ENCODE measurements at places on chromosomes 7 and 10.

DNA sequence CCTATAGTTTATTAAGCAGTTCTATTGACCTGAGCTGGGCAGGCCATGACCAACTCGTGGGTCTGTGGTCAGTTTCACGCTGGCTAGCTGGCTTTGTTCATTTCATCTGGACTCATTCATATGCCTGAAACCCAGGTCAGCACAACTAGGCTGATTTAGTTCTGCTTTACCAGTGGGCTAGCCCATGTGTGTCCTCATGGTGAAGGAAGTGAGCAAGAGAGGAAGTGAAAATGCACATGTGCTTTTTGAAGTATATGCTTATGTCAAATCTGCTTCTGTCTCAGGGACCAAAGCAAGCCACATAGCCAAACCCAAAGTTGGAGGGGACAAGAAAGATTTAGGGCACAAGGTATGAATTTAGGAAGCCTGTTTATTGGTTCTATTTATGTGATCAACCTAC, 154.5 kb downstream of the RNF133 start:
- DNase-seq = no peak

DNA sequence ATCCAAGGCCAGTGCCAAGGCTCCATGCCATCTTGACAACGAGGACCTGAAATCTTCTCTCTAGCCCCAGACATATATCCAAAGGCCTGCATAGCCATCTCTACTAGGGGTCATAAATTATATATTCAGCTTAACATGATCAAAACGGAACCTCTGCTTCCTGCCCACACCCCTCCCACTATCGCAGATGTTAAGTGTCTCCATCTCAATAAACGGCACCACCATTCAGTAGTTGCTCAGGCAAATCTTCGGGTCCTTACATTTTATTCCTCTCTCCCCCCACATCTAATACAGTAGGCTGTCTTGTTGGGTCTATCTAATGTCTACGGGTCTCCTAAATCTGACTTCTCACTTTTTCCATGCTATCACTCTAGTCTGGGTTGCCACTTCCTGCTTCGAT, 201.1 kb upstream of the PLXNA4 start:
- no peak for DNase-seq

DNA sequence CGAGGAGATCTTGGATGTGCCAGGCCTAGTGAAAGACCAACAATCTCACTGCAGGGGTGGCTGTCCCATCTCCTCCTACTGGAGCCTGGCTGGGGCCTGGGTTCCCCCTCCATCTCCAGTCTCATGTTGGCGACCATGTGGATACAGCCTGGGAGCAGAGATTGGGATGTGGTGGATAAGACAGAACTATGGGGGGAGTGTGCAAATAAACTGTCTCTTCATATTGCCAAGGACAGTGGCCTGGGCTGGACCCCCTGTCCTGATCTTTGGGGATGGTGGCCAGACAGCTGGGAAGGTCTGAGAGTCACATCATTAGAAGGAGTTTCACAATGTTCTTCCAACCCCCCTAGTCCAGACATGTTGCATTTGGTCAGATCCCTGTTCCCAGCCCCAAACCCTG, 5.8 kb upstream of the MINDY4 start:
- DNase-seq = no peak

- DNase-seq = no peak
Measured at GRCh38 chr7:93810561-93810960, 80.0 kb downstream of the TFPI2 start.

GRCh38 chr7:144820552-144820951, 15.3 kb downstream of the TPK1 start:
- no peak for DNase-seq

GRCh38 chr7:131897016-131897789, 340.8 kb upstream of the PODXL start:
- DNase-seq = no peak

DNA sequence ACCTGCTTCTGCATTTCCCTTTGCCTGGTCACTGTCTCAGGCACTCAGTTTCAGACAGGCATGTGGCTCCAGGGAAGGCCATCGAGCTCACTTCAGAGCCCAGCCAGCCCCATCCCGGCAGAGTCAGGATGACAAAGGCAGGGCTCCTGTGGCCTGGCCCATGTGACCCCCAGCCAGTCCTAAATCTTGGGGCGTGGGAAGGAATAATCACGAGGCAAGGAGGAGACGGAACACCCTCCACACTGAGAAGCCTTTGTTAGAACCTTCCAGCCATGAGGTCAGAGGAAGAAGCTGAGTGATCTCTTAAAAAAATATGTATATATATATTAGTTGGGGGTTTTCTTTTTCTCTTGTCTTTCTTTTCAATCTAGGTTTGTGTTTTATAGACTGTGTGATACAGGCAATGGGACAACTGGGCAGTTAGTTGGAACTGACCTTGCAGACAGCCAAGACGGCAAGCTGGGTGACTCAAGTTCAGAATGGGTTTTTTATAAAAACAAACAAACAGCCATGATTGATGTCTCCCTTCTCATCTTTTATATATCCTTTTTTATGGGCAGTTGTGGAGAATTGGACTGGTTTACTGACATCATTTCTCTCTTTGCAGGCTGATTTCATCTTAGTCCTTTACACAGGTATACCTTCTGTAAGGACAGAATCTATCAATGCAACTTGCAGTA, 60.8 kb downstream of the CHN2 start:
- DNase-seq = no peak

DNA sequence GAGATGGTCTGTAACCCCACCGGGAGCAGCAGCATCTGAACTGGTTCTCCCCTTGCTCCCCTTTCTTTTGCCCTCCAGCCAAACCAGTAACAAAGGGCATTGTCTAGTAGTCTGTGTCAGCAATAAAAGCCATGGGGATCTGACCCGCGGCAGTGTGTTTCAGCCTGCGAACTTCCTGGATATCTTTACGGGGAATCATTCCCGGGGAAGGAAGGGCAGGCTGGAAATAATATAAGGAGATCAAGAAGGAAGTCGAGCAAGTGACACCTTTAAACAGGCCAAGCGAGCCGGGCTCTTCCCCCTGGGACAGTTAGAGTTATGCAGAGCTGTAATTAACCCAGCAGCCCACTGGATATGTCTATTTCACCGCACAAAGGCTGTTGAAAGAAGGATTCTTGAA, 661.2 kb upstream of the GALNT17 start:
- DNase-seq = no peak

- no peak for DNase-seq
Measured at GRCh38 chr10:24008164-24009091, 200.5 kb upstream of the KIAA1217 start.

DNA sequence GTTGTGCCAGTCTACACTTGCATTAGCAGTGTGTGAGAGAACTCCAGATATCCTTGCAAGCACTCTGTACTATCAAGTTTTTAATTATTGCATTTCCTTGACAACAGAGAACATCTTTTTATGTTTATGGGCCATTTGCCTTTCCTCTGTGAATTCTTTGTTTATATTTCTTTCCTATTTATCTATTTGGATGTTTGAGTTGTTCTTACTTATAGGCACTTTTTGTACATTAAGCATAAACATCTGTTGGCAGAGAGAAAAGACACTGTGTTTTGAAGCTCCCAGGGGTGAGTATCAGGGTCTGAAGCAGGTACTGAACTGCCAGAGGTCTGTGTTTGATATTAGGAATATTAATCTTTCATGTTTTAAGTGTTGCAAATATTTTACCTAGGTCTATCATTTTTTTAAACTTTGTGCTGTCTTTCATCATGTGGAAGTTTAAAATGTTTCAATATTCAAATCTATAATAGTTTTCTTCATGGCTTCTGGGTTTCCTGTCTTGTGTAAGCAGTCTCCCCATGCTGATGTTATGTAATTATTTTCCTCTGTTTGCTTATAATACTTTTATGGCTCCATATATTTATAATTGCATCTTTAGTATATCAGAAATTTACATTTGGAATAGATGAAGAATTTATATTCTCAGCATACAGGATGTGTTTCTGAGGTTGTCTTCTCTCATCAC, 17.7 kb upstream of the PDCD4 start:
- no peak for DNase-seq

DNA sequence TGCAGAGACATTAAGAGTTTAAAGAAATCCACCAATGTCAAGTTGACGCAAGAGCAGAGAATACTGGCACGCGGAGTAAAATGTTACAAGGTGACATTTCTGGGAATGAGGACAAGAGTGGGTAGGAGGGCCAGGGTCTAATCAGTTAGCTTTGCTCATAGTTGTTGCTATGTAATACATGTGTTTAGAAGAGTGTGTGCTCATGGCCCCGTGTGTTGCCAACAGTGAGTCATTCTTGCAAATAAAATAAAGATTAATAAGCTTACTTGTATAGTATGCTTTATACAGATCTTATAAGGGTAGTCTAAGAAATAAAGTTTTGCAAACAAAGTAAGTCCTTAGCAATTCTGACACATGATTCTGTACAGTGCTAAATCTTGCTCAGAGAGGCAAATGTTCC, 64.5 kb downstream of the DNMBP start:
- DNase-seq = no peak

DNA sequence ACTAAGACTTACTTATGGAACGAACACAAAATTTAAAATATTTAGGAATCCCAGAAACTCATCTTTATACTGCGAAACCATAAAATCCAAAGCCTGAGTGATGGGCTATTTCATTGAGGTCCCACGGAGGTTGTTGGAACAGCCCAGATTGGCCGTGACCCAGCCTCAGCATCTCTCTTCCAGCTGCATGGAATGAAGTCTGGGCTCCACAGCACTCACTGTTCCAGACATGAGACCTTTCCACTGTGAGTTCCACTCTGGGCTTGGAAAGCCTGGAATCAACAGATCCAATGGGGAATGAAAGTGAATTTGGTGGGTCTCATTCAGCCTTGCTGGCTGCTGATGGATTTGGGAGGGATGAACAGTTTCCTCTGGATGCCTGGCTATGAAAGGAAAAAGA, 184.9 kb downstream of the EMX2 start:
- DNase-seq = no peak

DNA sequence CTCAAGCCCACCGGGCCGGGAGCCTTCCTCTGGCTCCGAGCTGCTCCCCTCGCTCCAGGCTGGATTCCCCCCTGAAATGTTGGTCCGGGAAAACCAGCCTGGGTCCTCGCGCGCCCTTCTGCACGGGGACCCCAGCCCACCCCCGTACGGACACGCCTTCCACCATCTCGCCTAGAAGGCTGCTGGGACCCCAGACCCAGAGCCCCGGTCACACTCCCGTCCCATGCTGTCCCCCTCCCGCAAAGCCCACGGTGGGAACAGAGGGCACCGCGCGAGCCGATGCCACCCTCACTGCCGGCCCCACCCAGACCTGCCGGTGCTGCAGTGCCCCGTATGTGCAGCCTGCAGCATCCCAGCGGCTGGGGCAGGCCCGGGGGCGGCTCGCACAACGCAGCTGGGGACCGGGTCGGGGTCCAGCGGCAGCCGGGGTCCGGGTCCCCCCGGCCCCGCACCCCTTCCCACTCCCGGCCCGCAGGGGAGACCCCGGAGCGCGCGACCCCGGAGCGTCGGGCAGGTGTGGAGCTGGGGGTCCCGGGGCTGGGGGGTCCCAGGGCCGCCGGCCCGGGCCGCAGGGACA, 871 bp downstream of the SPOCK2 start:
- no peak for DNase-seq

DNA sequence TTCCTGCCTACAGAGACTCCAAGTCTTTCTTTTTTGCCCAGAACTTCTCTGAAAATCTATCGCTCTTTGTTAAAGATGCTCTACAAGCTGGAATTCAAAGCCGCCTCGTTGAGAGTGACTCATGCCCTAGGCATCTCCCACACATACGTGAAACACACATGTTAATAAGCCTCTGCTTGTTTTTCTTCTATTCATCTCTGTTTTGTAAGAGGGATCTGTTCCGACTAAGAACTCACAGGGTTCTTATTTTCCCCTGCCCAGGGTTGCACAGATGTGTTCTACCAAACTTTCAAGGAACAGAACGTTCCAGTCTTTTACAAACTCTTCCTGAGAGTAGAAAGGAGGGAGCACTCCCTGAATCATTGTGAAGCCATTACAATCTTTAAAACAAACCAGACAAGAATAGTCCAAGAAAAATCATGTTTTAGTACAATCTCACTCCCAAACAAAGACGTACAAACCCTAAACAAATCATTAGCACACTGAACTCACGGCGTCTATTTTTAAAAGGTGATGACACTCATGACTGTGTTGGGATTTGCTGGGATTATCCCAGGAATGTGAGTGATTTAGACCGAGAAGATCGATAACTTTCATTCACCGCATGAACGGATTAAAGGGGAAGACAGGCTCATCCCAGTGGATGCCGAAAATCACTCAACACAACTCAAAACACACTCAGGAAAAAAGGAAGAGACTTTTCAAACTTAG, 55.3 kb upstream of the INPP5A start:
- no peak for DNase-seq

DNA sequence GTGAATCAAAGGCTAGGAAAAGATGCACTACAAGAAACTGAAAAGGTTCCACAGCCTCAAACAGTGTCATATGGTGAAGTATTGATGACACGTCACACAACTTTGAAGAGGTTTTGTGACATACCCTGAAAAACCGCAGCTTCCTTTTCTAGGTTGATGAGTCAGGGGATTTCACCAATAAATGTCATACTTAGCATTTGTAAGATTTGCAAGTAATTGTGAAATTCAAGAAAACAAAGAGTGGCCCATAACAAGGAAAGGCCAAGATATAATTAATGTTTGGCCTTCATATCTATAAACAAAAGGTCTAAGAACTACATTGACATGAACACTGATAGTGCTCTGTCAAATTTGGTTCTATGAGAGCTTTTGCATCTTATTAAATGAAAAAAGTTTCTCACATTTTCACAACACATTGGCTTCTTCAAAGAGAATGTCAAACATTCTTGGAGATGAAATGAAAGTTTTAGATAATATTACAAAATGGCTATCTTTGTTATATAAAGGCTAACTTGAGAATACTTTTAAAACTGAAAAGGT, 62.0 kb upstream of the NAMPT start:
- peak; percentile 43 for DNase-seq

- no peak for DNase-seq
Measured at GRCh38 chr7:108114117-108114841, 15.9 kb downstream of the LAMB4 start.

DNA sequence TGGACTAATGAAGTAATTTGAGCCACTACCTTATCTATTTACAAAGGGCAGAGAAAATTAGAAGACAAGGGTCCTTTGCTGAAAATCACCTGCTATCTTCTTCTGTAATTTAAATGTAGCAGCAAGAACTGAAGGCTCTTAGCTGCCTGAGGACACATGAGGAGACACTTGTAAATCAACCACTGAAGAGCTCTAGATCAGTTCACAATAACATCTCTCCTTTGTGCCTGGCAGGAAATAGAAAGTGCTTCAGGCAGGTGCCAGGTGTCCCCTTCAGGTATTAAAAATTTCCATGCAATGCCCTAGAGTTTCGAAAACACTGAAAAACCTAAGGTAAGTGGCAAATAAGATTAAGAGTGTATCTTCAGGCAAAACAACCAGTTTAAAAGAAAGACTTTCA, 474.6 kb downstream of the GRM8 start:
- DNase-seq = no peak

DNA sequence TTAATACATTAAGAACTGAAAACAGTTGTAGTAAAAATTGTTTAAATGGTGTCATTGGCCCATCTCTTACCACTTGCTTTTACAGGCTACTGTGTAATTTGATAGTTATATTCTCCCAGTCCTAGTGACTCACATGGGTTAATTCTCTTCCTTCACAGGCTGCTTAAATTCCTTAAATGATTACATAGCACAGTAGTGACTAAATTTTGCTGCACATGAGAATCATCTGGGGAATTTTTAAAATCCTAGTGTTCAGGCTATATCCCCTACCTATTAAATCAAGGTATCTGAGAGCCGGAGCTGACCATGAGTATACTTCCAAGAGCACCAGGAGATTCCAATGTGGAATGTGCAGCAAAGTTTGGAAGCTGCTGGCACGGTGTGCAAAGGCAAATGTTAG, 45.3 kb upstream of the ZNF800 start:
- no peak for DNase-seq

All from hematopoietic multipotent progenitor cell treated with erythropoietin and hydrocortisone succinate and interleukin-3 and kit ligand, for 8 days (in vitro differentiated cells).